NCI-H524 (cell line): ENCODE measurements at places on chromosomes 6 and 20.

- no peak for DNase-seq
Observed at GRCh38 chr6:3329393-3330051, 70.8 kb downstream of the PSMG4 start.

DNA sequence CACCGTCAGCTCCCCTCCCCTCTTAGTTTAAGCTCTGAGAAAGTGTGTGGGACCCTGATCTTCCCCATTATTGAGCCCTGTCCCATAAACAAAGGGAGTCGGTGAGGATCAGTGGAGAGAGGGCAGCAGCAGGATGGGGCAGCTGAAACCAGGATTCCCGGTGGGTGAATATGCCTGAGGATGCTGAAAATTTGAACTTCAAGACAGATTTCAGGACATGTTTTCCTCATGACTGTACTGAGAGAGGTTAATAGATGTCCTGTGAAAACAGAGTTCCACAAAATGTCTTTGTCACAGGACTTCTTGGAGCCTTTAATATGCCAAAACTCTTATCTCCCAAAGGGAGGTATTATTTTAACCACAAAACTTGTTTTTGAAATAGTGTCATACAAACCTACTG, 53.5 kb upstream of the SLC22A16 start:
- DNase-seq, result no peak

DNA sequence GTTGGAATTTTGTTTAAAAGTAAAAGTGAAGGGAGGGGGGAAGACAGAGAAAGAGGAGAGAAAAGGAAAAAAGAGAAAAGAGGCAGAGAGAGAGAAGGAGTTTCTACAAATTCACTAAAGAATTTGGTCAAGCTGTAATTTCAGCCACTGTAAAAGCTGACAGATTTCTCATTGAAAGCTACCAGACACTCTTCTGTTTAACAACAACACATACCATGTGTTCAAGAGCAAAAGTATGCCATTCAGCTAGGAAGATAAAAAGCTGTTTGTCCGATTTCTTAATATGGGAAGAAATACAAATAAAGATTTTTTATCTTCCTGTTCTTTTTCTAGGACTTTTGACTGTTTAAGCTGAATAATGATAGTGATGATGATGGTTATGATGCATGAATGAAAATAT, 204.8 kb upstream of the RSPO3 start:
- no peak for DNase-seq

DNA sequence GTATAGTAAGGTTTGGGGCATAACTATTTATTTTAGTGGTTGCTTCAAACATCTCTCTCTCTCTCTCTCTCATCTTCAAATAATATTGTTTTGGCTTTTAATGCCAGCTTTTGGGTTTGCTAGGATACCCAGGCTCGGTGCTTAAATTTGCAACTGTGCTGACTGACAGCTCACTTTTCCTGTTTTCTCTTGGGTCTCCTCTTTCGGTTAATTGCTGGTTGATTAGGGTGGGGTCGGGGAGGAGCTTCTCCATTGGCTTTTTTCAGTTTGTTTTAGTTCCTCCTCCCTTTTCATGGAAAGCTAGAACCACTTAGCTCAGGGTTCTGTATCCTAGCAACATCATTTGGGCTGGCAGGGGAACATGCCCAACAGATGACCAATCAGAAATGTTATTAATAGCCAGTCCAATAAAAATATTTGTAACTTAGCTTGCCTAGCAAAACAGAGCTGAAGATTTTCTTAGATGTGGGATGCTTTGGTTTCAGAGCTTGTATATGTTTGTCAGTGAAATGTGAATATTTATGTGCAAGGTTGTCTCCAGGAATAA, 11.3 kb downstream of the TFAP2B start:
- no peak for DNase-seq

GRCh38 chr6:32317541-32317940, 54.2 kb downstream of the TSBP1 start:
- no peak for DNase-seq

GRCh38 chr6:15102241-15102640, 143.6 kb upstream of the JARID2 start:
- DNase-seq, result no peak

DNA sequence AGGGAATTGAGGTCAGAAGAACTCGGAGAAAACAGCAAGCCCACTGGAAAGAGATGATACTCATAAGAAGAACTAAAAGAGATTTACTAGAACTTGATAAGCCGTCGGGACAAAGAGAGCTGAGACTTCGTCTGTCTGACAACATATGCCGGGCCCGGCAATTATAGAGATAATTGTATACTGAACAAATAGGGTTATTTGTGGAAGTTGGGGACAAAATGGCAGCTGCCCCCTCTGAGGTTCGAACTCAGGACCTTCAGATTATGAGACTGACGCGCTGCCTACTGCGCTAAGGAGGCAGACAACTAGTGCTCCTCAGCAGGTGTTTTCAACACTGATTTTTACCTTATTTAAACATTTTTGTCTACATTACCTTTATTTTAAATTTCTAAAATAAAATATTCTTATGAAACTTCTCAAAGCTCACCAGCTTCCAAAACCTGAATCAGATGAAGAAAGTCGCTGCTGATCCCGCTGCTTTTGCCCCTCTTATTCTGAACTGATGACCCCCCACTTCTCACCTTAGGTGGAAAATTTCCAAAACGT, 29.3 kb upstream of the TRIM27 start:
- DNase-seq, result peak; percentile 77

DNA sequence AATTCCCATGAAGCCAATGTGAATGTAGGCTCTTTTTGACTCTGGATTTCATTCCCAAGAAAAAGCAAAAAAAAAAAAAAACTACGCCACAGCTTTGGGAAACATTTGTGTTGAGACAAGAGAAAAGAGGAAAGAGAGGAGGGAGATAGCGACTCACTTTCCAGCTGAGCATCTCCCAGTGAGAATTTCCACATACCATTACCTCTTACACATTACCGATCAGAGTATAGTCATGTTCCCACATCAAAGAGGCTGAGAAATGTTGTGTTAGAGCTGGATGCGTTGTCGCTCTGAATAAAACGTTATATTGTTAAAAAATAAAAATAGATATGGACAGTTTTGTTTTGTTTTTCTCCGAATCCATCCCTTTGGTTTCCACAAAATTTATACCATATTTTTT, 1019.3 kb upstream of the ADGRB3 start:
- DNase-seq, result no peak

GRCh38 chr6:63476302-63476701, 96.0 kb upstream of the LOC128125822 start:
- DNase-seq, result peak; percentile 54

GRCh38 chr6:74319292-74319691, 623.3 kb downstream of the CD109 start:
- no peak for DNase-seq

DNA sequence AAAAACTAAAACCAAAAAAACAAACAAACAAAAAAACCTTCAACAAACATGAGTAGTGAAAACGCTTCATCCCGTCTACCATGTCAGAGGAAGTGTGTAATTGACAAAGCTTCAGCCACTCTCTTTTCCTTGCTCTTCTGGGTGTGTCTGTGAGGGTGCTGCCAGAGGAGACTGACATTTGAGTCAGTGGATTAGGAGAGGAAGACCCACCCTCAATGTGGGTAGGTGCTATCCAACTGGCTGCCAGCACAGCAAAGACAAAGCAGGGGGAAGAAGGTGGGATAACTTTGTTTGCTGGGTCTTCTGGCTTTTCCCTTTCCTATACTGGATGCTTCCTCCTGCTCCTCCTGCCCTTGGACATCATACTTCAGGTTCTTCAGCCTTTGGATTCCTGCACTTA, 145.6 kb downstream of the TASP1 start:
- no peak for DNase-seq

- no peak for DNase-seq
Observed at GRCh38 chr6:126112171-126112632, 125.9 kb downstream of the TRMT11 start.

DNA sequence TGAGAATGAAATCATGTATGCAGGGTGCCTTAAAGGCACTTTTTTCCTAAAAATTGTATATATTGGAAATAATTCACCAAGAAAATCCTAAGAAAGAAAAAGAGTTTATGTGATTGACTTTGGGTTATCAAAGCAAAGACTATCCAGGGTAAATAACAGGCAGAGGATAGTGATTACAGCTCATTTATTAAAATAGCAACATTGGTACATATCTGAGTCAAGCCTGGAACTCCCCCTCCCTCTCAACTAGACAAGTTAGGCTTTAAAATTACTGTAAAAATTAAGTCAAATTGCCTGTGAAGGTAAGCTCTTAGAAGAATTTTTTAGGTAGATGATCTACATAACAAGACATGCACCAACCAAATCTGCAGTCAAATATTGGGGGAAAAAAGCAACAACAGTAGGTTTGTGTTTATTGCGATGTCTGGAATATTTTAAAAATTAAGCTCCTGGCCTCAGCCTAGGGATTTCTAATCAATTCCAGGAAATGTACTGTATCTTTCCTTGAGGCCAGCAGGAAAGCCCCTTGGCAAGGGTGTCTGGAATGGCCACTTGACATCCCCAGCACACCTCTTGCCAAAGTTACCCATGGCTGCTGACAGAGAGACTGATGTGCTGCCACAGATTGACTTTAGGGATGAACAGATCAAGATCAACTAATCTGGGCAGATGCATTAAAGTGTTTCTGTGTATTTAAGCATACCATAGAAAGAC, 31.2 kb upstream of the HBS1L start:
- no peak for DNase-seq

- no peak for DNase-seq
Observed at GRCh38 chr6:90436403-90436802, 139.8 kb upstream of the BACH2 start.
